ENCODE measurements at places on chromosomes 6 and 20.

DNA sequence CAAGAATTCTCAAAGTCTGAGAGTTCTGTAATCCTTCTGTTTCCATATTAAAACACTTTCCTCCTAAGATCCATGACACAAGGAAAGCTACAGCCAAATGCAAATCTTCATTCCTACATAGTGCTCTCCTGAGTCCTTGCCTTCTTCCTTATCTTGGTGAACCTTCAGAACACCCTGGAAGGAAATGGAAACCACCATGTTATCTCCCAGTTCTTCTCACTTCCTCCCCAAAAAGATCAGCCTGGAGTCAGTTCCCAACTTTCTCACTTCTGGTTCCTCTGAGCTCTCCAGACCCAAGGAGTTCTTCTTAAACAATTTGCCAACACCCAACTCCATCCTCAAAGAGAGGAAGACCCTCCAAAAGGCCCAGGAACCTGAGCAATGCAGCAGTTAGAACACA, 193.3 kb upstream of the CCN2 start:
- no peak for DNase-seq

GRCh38 chr20:41418739-41419293, 52.2 kb upstream of the EMILIN3 start:
- DNase-seq = no peak

- no peak for DNase-seq
Observed at GRCh38 chr6:105363100-105363754, 39.7 kb downstream of the PREP start.

DNA sequence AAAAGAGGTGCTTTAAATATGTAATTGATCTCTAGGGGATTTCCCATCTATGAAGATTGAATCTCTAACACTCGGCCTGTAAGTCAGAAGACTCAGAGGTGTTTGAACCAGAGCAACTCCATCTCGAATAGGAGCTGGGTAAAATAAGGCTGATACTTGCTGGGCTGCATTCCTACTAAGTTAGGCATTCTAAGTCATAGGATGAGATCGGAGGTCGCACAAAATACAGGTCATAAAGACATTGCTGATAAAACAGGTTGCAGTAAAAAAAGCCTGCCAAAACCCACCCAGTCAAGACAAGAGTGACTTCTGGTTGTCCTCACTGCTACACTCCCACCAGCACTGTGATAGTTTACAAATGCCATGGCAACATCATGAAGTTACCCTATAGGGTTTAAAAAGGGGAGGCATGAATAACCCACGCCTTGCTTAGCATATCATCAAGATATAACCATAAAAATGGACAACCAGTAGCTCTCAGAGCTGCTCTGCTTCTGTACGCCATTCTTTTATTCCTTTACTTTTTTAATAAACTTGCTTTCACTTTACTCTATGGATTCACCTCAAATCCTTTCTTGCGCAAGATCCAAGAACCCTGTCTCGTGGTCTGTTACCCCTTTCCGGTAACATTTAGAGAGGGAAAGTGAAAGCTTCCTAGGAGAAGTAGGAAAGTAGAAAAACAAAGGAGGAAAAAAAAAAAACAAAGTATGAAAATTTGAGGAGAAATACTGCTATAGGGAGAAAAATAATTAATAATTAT, 129.7 kb upstream of the PHACTR1 start:
- no peak for DNase-seq

DNA sequence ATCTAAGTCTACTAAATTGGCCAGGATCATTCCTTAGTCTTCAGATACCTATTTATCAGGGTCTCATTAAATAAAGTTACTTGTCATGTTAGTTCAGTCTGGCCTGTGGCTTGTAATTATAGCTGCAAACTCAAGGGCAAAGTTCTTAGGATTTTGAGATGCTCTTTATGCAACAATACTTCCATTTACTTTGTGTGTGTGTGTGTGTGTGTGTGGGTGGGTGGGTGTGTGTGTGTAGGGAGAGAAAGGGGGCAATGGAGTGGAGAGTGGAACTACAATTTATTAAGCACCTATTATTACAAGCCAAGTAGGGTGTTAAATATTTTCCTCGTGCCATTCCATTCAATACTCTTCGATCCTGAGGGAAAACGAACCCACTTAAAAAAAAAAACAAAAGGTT, 17.7 kb upstream of the TBC1D20 start:
- DNase-seq = no peak

DNA sequence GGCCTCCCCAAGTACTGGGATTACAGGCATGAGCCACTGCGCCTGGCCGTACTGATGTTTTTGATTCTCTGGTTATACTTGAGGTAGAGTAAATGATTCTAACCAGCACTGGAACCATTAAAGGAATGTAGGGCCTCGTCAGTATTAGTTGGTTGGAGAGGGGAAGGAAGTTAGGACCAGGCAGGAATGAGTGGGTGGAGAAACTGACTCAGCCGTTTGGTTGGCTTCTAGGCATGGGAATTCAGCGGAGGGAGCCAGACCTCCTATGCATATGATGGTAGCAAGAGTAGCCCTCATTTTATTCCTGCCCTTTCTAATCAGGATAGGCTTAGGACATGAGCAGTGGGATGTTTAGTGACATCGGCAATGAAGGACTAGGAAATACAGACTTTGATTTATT, 19.0 kb upstream of the SERINC3 start:
- DNase-seq = no peak

GRCh38 chr20:32564440-32564839, 20.7 kb downstream of the NOL4L start:
- no peak for DNase-seq

GRCh38 chr6:94548201-94548600, 1029.1 kb upstream of the MANEA start:
- DNase-seq = no peak

DNA sequence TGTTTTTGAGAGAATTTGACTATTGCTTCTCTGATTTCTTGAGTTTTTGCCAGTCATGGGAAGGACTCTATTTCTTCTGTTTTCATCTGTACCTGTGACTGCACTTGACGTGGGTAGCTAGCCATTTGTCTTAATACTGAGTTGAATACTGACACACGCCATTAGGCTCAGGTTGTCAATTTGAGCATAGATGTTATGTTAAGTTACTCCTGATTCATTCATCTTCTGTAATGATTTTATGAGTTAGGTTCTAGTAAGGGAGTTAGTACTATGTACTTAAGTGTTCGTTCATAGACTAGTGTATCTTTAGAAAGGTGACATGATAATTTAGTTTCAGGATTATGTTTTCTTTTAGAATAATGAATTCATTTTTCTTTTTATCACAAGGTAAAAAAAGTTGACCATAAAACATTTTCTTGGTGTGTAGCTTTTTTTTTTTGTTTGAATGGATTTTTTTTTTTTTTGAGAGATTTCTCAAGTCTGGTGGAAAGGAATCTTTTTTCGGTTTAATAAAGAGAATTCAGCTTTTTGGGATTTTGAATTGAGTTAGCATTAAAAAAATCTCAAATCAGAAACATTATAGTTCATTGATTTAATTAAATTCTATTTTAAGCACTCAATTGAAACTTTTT, 1.7 kb downstream of the AFDN start:
- DNase-seq = no peak

DNA sequence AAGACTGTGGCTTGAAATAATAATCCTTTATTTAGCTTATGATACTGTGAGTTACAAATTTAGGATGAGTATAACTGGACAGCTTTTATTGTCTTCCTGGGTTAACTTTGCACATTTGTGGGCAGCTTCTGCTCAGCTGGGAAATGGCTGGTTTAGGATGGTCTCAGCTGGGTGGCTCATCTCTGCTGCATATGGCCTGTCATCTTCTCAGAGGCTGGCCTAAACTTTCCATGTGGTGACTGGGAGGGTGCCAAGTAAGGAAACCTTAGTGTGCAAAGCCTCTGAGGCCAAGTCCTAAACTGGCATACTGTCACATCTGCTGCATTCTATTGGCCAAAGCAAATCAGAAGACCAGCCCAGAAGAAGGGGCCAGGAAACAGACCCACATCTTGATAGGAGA, 40.2 kb downstream of the BTBD3 start:
- no peak for DNase-seq

DNA sequence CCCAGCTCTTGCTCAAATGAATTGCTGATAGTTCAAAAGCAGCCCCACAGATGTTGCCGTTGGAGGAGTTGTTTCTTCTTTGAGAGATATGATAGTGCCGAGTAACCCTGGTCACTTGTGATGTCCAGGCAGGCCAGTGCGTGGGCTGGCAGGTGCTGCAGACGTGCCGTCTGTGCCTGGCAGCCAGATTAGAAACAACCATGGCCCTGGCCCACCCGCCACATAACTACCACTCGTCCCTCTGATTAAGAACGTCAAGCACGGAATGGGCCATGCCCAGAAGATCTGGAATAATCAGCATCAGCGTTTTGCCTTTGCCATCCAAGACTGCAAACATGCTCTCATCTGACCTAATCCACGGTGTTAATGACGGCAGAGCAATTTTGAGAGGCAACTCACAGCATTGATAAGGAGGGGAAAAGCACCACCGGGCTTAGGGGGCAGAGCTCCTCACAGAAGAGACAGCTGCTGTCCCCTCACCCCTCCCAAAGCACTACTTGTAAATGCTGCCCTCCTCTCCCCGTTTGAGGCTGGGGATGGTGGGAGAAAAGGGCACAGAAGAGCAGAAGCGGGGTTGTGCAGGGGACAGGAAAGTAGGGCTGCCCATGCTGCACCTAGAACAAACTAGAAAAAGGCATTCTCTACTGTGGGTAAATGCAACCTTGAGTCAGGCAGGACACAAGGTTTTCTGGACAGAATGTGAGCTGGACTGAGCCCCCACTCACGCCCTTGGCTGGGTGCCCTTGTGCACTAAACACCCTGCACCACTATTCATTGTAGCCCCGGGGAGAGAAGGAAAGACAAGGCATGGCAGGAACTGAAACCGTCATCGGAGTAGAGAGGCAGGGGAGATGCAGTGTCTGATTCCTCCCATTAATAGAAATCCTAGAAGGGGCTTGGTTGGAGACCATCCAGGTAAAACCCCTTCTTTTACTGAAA, 5.3 kb upstream of the CPNE5 start:
- no peak for DNase-seq

DNA sequence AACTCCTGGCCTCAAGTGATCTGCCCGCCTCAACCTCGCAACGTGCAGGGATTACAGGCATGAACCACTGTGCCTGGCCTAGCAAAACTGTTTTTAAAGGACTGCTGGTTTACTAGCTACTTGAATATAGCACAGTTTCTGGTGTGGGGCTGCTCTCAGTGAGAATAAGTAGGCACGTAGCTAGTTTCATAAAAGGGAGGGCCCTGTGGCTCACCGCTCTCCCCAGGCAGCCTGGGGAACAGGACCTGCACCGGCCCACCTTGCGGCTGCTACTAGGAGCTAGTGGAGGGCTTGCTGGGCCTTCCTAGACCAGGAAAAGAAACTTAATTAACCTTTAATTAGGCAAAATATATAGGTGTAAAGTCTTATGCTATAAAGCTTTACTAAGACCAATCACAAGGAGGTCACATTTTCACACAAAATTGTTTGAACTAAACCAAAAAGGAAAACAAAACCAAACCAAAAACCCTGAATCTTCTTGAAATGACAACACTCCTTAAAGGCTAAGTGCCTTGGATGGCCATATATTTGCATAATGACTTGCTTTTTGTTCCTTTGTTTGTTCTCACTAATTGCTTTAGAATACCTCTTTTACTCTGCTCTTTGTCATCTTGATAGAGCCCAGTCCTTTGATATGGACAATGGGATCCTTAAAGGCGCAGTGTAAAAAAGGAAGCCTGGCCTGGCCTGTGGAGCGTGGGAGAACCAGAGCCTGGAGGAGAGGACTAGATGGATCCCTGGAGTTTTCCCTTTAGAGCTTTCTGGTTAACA, 69.5 kb upstream of the SAMD5 start:
- DNase-seq = no peak

GRCh38 chr6:13404892-13405254, 76.5 kb upstream of the TBC1D7 start:
- DNase-seq = no peak

GRCh38 chr6:83884523-83884922, 25.0 kb downstream of the CYB5R4 start:
- DNase-seq = peak; percentile 56

DNA sequence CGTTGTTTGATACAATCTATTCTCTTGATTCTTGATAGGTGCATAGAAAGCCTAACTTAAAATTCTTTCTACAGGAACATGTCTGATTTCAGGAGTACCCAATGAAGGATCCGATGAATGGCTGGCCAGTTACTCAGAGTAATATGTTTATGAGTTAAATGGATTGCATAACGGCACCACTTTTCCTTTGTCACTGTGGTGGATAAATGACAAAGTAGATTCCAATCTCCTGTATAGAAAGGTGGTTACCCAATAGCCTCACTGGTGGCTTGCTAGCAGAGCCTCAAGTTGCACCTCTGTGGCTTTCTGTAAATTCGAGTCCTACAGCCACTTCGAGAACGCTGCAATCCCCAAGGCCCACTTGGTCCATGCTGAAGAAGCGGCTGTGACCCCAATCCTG, 28.4 kb downstream of the LHFPL5 start:
- DNase-seq = no peak

DNA sequence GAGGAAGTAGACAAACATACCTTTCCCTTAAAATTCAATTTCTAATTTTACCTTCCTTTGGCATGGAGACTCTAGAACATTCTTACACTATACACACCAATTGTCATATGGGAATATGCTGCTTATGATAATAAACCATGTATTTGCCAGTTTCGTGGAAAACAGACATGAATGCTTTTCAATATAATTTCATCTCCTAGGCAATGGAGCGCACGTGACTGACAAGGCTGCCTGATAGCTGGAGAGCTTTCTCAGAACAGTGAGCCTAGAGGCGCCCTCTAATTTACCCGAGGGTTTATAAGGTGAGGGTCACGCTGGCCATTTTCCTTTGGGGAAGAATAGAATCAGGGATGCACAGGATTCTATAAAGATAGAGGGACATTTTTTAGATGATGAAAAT, 56.5 kb downstream of the PRR18 start:
- no peak for DNase-seq

DNA sequence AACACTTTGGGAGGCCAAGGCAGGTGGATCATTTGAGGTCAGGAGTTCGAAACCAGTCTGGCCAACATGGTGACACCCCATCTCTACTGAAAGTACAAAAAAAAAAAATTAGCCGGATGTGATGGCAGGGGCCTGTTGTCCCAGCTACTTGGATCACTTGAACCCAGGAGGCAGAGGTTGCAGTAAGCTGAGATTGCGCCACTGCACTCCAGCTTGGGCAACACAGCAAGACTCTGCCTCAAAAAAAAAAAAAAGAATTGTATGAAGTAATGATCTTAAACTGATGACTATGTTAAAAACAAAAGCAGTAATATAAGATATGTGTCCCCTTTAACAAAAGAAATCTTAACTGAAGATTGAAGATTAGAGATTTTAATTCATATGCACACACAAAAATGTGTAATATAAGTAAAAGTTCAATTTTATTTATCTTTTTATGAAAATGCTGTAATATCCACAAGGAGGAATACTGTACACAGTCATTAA, 29.0 kb upstream of the RUNX2 start:
- no peak for DNase-seq
